ENCODE measurements at places on chromosomes 4 and X.
A peak's percentile ranks its signal among the peaks of the same experiment; 100 is the strongest.

GRCh38 chr4:3041192-3042142 is 32.9 kb downstream of the HTT-AS start:
- DNase-seq = peak; percentile 43
- peaks cover 4% of the 10 kb centered on the region for H3K4me1 ChIP-seq
- H3K27ac ChIP-seq = no peak overlapping the region
- H3K27me3 ChIP-seq = peaks cover 2% of the 10 kb centered on the region

GRCh38 chr4:38684271-38684670 is 20.3 kb downstream of the KLF3 start:
- H3K27me3 ChIP-seq = peaks cover 4% of the 10 kb centered on the region
- no peak overlapping the region for H3K27ac ChIP-seq
- no peak overlapping the region for H3K4me3 ChIP-seq
- DNase-seq = no peak

GRCh38 chr4:80926446-80926845 is 104.1 kb upstream of the BMP3 start:
- DNase-seq = no peak
- H3K4me3 ChIP-seq = no peak overlapping the region
- no peaks in the 10 kb centered on the region for H3K36me3 ChIP-seq

DNA sequence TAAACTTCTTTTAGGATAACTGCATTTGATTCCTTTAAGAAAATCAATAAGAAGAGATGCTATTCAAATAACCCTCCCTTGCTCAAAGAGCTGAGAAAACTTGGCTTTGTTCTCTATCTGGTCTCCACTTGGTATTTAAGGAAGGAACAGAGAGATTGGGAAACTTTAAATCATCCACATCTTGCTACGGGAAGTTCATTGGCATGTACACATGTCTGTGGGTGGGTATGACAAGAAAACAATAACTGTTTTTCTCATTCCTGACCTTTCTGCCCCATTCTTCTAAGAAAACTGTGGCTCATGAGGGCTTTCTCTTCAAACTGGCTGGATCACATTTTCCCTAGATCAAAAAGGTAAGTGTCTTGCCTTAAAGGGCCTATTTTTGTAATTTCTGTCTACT is 6.0 kb downstream of the SEL1L3 start:
- peaks cover 2% of the 10 kb centered on the region for H3K4me1 ChIP-seq
- no peak overlapping the region for H3K27ac ChIP-seq
- no peak overlapping the region for H3K4me3 ChIP-seq
- no peak for DNase-seq
- peaks cover 4% of the 10 kb centered on the region for H3K27me3 ChIP-seq

DNA sequence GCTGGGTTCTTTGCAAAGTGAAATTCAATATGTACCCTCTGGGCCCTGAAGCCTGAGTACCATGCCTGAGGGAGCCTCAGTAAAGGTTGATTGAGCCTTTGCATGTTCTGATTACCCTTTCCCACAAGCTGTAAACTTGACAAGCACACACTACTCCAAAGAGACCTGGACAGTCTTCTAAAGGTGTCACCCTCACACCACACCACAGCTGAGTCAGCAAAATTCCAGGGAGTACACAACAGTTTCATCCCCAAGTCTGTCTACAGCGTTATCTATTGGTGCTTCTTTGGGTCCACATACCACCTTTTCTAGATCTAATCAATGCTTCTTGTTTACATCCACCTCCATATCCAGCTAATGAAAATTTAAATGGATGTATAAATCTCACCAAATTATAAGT is 180.8 kb downstream of the AMELX start:
- no peaks in the 10 kb centered on the region for H3K27me3 ChIP-seq
- H3K4me3 ChIP-seq = no peak overlapping the region
- DNase-seq = no peak

DNA sequence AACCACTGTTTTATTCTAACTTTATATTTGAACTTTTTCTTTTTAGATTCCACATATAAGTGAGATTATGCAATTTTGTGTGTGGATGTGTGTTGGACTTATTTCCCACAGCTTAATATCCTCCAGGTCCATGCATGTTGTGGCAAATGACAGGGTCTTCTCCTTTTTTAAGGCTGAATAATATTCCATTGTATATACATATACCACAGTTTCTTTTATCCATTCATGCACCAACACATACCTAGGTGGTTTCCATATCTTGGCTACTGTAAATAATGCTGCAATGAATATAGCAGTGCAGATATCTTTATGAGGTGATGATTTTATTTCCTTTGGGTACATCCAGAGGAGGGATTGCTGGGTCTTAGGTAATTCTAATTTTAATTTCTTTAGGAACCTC is 69.0 kb downstream of the SNCA start:
- DNase-seq = no peak
- H3K4me1 ChIP-seq = peaks cover 6% of the 10 kb centered on the region
- H3K27ac ChIP-seq = no peak overlapping the region
- H3K36me3 ChIP-seq = no peaks in the 10 kb centered on the region

DNA sequence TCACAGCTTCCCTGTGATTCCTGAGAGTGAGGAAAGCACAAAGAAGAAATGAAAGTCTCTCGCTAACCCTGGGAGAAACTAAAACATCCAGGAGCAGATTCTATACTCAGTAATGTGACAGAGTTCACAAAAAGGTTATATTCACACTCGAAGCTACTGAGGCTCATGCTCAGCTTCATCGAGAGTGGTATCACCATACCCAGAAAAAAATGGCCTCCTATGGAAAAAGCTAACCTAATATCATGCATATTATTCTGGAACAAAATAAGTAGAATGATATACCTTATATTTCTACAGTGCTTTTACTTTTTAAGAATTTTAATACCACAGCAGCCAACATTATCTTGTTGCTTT is 13.5 kb upstream of the CDKN2AIP start:
- H3K4me3 ChIP-seq = no peak overlapping the region
- peaks cover 1% of the 10 kb centered on the region for H3K4me1 ChIP-seq
- DNase-seq = no peak
- H3K27me3 ChIP-seq = peaks cover 2% of the 10 kb centered on the region
- H3K36me3 ChIP-seq = no peaks in the 10 kb centered on the region

GRCh38 chr4:11365039-11365438 is 63.7 kb downstream of the HS3ST1 start:
- H3K4me3 ChIP-seq = no peak overlapping the region
- DNase-seq = no peak
- H3K27ac ChIP-seq = no peak overlapping the region
- no peaks in the 10 kb centered on the region for H3K4me1 ChIP-seq
- peaks cover 7% of the 10 kb centered on the region for H3K36me3 ChIP-seq
- H3K27me3 ChIP-seq = peaks cover 4% of the 10 kb centered on the region

- H3K36me3 ChIP-seq = no peaks in the 10 kb centered on the region
- no peak for DNase-seq
- H3K4me1 ChIP-seq = peaks cover 12% of the 10 kb centered on the region
- H3K27me3 ChIP-seq = no peaks in the 10 kb centered on the region
Measured at GRCh38 chr4:26787461-26788340, 72.9 kb upstream of the STIM2 start.

DNA sequence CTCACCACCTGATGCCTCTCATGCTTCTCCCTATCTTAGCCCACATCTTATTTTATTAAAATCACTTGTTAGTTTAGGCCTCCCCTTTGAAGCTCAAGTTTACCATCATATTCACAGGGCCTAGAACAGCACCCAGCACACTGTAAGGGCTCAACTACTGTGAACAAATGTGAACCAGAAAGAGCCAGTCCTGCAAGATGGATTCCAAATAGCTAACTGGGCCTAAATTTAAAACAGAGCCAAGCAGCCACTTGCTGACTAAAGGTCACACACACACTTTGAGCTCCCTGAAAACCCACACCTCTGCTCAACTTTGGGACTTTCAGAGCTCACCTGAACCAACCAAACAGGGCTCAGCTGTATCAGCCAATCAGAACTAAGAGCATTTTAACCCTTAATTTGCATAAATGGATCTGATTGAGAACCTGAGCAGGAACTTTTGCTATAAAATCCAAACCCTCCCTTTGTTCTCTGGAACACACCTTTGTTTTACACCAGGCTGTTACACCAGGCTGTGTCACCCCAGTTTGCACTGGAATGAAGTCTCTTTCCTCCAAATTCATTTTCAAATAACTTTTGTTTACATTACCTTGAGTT is 62.1 kb upstream of the EXOC1L start:
- H3K4me1 ChIP-seq = peaks cover 21% of the 10 kb centered on the region
- DNase-seq = no peak
- H3K27me3 ChIP-seq = no peaks in the 10 kb centered on the region
- H3K4me3 ChIP-seq = no peak overlapping the region

DNA sequence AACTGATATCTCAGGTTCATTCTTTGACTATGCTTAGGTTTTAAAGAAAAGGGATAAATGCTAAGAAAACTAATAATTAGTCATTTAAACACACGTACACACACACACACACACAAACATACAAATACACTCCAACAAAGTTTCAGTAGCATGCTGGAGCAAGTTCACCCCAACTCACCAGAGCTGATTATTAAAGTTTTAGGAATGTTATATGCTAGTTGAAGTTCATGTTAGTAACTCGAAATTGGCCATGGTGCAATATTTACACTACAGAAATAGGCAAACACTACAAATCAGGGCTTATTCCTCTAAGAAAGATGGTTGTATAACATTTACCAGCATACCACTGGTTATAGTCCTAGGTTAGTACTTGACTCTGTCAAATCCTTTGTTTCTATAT is 384.0 kb upstream of the DIPK2B start:
- no peaks in the 10 kb centered on the region for H3K4me1 ChIP-seq
- no peak overlapping the region for H3K27ac ChIP-seq
- DNase-seq = no peak
- no peak overlapping the region for H3K4me3 ChIP-seq

GRCh38 chr4:169311643-169312365 is 41.0 kb upstream of the SH3RF1 start:
- no peak overlapping the region for H3K4me3 ChIP-seq
- peak; percentile 44 for DNase-seq
- no peaks in the 10 kb centered on the region for H3K27me3 ChIP-seq
- H3K27ac ChIP-seq = no peak overlapping the region

Data from glutamatergic neuron (in vitro differentiated cells).